ENCODE measurements at places on chromosomes 13 and 19.

- no peak for DNase-seq
Measured at GRCh38 chr13:44425041-44425814, 51.6 kb downstream of the SERP2 start.

- no peak for DNase-seq
Measured at GRCh38 chr13:65530688-65531087, 1699.4 kb downstream of the PCDH9 start.

DNA sequence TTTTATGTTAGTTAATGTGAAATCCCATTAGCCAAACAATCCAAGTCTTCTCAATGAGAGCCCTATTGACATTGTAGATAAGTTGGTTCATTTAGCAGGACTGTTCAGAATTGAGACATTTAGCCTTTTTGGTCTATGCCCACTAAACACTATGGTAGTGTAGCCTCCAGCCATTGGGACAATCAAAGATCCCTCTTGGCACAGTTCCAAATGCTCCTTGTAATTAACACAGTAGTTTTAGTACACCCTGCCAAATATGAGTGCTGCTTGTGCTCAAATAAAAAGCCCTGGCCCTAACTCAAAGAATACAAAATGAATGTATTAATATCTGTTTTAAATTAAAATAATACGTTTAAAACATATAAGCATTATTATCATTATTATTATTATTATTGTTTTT is 15.4 kb upstream of the FAM216B start:
- no peak for DNase-seq

DNA sequence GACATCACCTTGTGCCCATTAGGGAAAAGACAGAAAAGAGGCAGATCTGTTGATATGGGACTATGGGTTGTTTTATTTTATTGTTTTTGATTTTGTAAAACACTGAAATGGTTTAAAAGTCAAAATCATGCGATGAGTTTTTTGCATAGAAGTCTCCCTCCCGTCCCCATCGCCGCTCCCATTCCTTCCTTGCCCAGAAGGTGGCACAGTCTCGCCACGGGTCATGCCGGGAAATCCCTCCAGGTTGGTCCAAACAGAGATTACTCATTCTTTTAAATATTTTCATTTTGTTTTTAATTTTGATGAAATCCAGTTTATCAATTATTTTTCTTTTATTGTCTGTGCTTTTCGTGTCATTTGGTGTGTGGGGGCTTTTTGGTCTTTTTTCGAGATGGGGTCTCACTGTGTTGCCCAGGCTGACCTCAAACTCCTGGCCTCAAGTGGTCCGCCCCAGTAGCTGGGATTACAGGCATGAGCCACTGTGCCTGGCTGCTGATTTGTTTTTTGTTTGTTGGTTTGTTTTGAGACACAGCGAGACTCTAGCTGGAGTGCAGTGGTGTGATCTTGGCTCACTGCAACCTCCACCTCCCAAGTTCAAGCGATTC is 9.2 kb downstream of the PGPEP1 start:
- no peak for DNase-seq

GRCh38 chr13:110340812-110341444 is 33.8 kb downstream of the COL4A2 start:
- peak; percentile 47 for DNase-seq

DNA sequence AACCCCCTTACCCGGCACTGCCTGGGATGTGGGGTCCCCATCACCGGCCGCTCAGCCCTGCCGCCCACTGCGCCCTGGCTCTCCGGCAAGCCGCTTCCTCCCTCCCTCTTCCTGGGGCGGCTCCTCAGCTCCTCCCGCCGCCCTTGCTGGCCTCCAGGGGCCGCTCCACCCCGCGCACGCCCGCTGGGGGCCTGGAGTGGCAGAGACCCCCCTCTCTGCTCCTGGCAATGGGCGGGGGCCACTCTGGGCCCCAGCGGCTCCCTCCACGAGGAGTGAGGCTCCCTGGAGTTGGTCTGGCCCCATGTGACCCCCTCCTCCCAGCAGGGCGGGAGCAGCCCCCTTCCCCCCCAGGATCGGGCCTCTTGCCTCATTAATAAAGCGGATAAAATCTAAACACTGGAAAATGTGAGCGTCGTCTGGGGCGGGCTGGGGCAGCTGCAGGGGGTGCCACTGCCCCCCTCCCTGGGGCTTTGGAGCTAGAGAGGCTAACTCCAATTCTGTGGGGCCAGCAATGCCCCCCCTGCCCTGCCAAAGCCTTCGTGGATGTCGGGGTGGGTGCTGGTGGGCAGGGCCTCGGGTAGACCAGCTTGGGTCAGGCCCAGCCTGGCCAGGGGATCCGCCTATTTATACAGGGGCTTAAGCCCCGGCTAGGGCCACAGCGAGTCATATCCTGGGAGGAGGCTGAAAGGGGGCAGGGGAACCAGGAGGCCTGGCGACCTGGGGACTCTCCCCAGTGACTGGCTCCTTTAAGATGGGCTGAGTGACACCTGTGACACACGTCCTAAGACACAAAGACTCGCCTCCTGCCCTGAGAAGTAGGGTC is at the start of gene PTGER1:
Gene PTGER1 (minus strand): TSS at position 104 of the 823 bp plus-strand sequence. CDS start 1,034 bp downstream, outside the sequence.
- no peak for DNase-seq

GRCh38 chr19:1486720-1487575 is 3.2 kb downstream of the PCSK4 start:
- DNase-seq, result no peak

- no peak for DNase-seq
Measured at GRCh38 chr19:1295169-1296012, 9.7 kb downstream of the EFNA2 start.

Data from stimulated activated CD4-positive, alpha-beta T cell treated with anti-CD3 and anti-CD28 coated beads, Interleukin-12 subunit alpha, Interleukin-12 subunit beta, amount 100 ng/mL, for 4 hours (primary cell).